ENCODE measurements at places on chromosomes 12 and 14.

DNA sequence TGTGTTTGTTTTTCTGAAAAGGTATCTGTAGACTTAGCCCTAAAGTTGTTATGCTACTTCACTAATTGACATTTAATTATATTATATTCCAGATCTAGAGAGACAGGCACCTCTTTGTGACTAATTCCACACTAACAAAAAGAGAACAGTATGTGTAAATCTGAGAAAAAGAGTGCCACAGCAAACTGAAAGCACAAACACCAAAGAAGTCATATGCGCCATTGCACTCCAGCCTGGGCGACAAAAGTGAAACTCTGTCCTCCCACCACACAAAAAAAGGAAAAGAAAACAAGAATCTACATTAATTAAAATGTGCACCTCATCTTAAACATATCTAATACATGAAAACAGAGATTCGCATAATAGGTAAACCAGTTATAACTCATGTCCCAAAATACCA lies 4.4 kb upstream of the CSRNP2 start:
- DNase-seq, result no peak

GRCh38 chr12:89481213-89481914 lies 43.2 kb downstream of the GALNT4 start:
- DNase-seq, result no peak

GRCh38 chr12:107127482-107128430 lies 34.4 kb upstream of the CRY1 start:
- DNase-seq, result no peak

- no peak for DNase-seq
Measured at GRCh38 chr14:28677381-28677780, 89.2 kb upstream of the FOXG1 start.

- DNase-seq, result no peak
Measured at GRCh38 chr12:33596061-33596460, 156.4 kb upstream of the SYT10 start.

GRCh38 chr12:120397824-120398540 lies 29.0 kb upstream of the MSI1 start:
- no peak for DNase-seq

GRCh38 chr12:53624458-53624857 lies 1.7 kb downstream of the ATF7 start:
- no peak for DNase-seq

- DNase-seq, result peak; percentile 9
Measured at GRCh38 chr14:31510222-31510621, 22.4 kb upstream of the GPR33 start.

DNA sequence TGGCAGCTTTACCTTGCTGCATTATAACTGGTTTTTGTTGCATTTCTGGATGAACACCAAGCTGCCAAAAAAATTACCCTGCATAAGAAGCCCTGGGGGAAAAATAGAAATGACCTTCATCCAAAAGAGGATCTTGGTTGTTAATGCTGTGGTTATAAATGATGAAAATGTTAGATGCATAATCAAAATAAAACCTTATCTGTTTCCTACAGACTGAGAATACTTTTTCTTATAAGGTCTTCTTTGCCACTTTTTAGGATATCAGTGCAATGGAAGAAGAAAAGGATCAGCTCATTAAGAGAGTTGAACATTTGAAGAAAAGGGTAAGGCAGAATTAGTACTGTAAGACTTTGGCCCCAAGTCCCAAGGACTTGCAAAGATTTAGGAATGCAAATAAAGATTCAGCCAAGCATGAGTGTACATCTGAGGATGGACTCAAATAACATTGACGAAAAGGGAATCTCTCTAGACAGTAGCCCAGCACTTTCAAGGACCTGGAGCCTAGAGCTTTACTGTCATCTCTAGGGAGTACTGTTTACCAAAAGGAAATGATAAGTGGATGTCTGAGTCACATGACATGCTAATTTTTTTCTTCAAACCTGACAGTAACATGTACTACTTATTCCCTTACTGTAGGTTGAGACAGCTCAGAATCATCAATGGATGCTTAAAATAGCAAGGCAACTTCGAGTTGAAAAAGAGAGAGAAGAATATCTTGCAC lies 10.7 kb downstream of the IFT81 start:
- no peak for DNase-seq

DNA sequence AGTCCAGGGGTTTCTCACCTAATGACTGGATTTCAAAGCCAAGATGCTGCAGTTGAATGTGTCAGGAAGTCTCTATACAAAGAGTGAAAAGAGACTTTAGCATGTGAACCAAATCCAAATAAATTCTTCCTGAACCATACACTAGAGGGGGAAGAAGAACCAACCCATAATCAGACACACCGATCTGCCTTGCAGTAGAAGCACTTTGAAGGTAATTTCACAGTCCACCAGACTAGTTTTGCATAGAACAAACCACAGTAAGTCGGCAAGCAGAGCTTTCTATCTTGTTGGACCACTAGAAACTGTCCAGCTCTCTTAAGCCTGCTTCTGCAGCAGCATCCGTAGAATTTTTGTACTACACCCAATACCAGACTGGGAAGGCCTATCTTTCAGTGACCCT lies 39.3 kb downstream of the FIGNL2 start:
- DNase-seq, result no peak

- peak; percentile 19 for DNase-seq
Measured at GRCh38 chr14:70317969-70318634, 41.4 kb downstream of the COX16 start.

DNA sequence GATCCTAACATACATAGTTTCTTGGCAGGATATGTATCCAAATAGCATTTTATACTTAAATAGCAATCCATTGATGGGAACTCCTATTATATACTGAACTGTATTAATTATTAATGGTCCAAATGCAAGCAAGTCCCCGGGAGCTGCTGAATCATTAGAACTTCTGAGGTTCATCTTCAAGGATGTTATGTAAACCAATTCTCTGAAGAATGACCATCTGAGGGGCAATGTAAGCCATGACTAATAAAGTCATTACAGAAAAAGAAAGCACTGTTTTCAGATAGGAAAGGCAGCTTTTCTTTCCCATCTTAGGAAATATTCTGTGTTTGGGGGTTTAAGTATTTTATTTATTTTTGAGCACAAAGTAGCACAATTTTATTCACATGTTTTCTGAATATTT lies 166.1 kb upstream of the SLC16A7 start:
- DNase-seq, result no peak

GRCh38 chr12:67099858-67100257 lies 169.3 kb upstream of the CAND1 start:
- DNase-seq, result no peak

DNA sequence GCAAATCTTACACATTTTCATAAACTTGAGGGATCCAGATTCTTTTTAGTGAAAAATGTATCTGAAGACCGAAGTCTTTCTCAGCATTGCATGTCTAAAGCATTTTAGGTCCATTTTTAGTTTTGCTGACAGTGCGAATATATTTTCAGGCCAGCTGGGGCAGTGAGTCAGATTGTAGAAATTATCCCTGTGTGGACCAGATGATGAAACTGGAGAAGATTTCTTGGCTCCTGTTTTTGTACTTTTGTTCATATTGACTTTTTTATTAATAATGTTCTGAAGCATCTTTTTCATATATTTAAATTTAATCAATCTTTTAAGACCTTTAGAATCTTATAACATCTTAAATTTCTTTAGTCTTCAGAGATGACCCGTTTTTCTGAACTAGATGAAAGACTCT lies 173.1 kb downstream of the FLRT2 start:
- peak; percentile 65 for DNase-seq

GRCh38 chr12:49232940-49233841 lies 31.7 kb upstream of the TUBA1C start:
- no peak for DNase-seq

DNA sequence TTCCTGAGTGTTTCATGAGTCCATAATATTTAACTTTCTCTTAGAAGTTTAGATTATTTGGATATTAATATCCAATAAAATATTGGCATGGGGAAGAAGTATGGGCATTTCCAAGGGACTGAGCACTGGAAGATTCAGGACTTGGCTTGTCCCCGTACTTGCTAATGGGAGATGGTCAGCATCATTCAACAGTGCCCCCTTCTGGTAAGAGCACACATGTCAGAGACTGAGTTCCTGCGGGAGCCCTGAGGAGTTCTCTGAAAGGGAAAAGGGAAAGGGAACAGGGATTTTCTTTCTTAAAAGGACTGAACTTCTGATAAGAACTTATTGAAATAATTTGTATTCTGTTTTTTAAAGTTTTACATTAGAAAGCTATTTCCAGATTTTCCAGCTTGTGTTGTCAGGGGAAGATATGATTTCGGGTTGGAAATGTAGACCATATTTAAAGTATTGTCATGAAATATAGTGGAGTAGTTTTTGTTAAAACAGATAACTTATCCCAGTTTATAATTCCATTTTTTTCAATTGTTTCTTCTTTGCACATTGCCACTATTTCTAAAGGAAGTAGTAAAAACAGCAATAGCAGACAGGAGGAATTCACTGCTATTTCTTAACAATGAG lies 59.8 kb upstream of the C12orf71 start:
- DNase-seq, result peak; percentile 57

DNA sequence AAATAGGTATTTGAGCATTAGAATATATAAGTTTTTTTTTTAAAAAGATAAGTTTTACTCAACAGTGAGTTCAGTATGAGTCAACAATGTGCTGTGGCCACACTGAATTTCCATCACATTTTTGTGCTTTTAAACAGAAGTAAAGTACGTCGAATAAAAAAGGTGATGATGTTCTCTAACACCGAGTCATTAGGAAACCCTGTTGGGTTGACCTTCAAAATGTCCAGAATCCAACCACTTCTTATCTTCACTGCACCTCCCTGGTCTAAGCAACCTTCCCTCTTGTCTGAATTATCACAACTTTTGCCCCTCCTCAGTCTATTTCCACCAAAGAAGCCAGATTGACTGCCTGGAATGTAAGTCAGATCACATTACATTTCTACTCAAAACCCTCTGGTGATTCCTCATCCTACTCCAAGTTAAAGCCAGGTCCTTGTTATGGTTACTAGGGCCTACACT lies 43.0 kb upstream of the SYCP3 start:
- no peak for DNase-seq

GRCh38 chr12:113478351-113479011 lies 6.8 kb upstream of the LHX5 start:
- no peak for DNase-seq

DNA sequence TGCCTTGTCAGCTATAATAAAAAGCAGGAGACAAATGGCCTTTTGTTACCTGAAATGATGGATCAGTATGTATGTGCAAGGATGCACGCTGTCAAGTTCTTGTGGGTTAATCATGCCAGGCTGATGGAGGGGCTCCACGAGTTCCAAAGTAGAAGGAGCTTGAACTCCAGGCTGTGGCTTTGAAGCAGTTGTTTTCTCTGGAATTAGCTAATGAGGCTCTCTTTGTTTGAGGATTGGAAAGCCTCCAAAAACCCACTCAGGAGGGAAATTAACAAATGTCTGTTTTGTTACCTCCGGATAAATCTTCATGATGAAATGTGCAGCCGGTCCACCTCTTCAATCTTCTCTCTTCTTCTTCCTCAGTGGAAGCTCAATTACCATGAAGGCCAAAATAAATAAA lies 605.5 kb downstream of the DIO2 start:
- no peak for DNase-seq

DNA sequence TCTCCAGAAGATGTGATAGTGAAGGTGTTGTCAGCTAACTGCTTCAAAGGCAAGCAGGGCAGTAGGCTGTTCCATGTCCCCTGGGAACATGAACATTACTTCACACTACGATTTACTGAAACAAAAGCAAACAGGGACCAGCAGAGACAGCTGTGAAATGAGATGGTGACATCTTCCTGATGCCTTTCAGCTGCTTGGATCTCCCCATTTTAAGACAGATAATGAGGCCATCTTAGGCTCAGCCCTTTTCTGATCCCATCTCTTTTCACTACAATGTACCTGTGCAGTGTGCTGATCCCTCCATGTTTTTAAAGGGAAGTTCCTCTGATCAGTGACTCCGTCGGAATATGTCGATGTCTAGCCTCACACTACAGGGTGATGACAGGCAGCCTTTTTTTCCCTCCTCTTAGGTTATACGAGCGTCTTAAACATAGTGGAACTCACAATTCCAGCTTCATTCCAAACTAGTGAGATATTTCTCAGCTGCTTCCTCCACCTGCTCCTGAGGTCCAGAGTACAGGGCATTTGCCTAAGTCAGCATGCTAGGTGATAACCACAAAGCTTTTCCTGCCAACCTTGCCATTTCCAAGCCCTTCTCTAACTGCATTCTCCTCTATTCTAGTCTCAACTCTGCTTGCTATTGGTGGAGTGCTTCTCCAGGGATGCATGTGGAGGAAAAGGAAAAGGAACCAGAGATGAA lies 87.6 kb upstream of the EGLN3 start:
- no peak for DNase-seq

GRCh38 chr14:71523630-71524319 lies 408.5 kb upstream of the RGS6 start:
- DNase-seq, result no peak

- no peak for DNase-seq
Measured at GRCh38 chr12:122635471-122635870, 67.7 kb downstream of the HCAR2 start.

GRCh38 chr12:65938807-65939206 lies 114.5 kb downstream of the HMGA2 start:
- no peak for DNase-seq

- no peak for DNase-seq
Measured at GRCh38 chr12:50788561-50788960, 24.7 kb downstream of the ATF1 start.

GRCh38 chr14:39368261-39368959 lies 63.8 kb downstream of the FBXO33 start:
- DNase-seq, result peak; percentile 51

GRCh38 chr12:115840159-115840558 lies 437.3 kb downstream of the MED13L start:
- no peak for DNase-seq

GRCh38 chr12:93183940-93184671 lies 193.6 kb upstream of the NUDT4 start:
- DNase-seq, result peak; percentile 81

- DNase-seq, result no peak
Measured at GRCh38 chr12:111503116-111503515, 96.0 kb downstream of the ATXN2 start.

DNA sequence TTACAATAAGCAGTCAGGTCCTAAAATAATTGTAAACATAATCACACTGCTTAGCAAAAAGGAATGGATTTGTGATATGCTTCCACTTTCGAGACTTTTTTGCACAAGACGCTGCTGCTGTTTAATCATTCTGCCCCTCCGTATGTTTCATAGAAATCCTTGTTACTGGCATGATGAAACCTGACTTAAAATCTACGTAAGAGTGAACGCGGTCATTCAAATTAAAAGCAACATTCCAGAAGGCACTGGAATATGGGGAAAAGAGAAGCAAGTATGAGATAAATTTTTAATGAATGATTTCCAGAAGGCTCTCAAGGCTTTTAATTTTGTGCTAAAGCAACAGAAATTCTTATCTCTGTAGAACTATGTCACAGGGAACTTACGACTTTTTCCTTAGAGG lies 1.1 kb downstream of the CNIH1 start:
- no peak for DNase-seq

GRCh38 chr14:103107941-103108748 lies 13.6 kb downstream of the EXOC3L4 start:
- no peak for DNase-seq
